Esophagus squamous epithelium (tissue), 5 donors: ENCODE measurements at places on chromosomes 3 and 15.

GRCh38 chr3:58394339-58394738 lies 39.3 kb downstream of the PDHB start:
- DNase-seq = no peak

DNA sequence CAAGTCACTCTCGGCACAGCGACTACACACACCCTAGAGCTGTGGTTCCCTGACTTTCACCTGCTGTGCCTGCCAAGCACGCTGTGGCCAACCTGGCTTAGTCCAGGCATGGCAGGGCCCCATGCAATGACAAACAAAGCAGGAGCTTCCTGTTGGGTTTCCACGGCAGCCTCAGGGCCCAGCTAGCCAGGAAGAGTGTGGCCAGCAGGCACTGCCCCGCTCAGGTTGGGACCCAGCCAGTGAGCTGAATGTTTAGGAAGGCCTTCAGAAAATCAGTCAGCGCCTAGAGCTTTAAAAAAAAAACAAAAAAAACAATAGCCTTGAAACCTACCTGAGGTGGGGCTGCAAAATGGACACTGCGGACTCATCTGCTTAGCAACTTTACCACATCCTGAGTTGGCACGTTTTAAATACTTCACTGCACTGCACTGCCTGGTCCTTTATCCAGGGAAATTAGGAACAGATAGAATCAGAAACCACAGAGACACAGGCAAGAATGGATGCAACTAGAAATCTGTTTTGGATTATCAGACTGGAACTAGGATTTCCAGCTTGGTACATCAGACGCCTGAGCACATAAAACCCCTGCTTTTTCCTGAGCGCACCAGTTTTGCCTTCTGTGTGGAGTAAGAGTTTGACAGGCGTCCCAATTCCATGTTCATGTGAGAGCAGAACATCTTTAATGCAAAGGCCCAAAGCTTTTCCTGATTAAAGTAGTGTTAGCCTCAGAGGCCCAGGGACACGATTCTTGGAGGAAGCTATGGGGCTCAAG lies 36.2 kb upstream of the LDHAL6B start:
- no peak for DNase-seq

GRCh38 chr3:71063773-71064290 lies 519.7 kb downstream of the FOXP1 start:
- DNase-seq = no peak

GRCh38 chr3:126528800-126529541 lies 5.0 kb downstream of the CHST13 start:
- DNase-seq = no peak
